GM20000 (cell line): ENCODE measurements at places on chromosomes 12 and 14.
A peak's percentile ranks its signal among the peaks of the same experiment; 100 is the strongest.

GRCh38 chr14:57392830-57393229 lies 2.4 kb downstream of the NAA30 start:
- no peak for DNase-seq

- DNase-seq, result no peak
These were observed 434.1 kb downstream of the NOVA1 start for GRCh38 chr14:26163761-26164160.

GRCh38 chr14:38238878-38239277 lies 17.0 kb downstream of the CLEC14A start:
- no peak for DNase-seq

DNA sequence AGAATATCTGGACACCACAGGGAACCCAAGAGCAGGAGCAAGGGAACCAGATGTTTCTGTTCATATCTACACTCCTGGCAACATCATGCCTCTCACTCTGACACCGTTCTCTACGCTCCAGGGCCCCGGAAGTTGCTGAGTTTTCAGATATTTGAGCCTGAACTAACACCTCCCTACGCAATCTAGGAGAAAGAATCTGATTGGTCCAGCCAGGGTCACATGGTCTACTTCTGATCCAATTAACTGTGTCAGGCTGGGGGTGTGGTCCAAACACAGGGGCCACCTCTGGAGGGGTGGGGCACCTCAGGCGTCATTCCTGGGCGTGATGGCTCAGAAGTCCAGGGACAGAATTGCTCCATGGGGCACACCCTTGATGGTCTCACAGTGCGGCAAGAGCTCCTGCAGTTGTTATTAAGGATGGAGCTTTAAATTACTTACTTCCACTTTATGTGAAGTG lies 165.5 kb downstream of the PTPN11 start:
- no peak for DNase-seq

GRCh38 chr14:22517117-22517720 lies 71.8 kb downstream of the DAD1 start:
- DNase-seq, result no peak

- DNase-seq, result no peak
These were observed 35.9 kb upstream of the MED13L start for GRCh38 chr12:116313194-116313927.

GRCh38 chr12:87953256-87953860 lies 75.8 kb downstream of the C12orf50 start:
- DNase-seq, result peak; percentile 16

GRCh38 chr12:89353823-89354611 lies 1.7 kb upstream of the DUSP6 start:
- DNase-seq, result peak; percentile 70

- no peak for DNase-seq
These were observed 13.0 kb downstream of the SLC25A3 start for GRCh38 chr12:98606359-98606988.

GRCh38 chr14:46378248-46378647 lies 273.3 kb downstream of the RPL10L start:
- DNase-seq, result no peak

- no peak for DNase-seq
These were observed 8.2 kb downstream of the PCNX1 start for GRCh38 chr14:70915415-70915814.

GRCh38 chr14:33363682-33364081 lies 425.0 kb downstream of the NPAS3 start:
- DNase-seq, result no peak

- DNase-seq, result no peak
These were observed 44.0 kb upstream of the MEG3 start for GRCh38 chr14:100781952-100782351.

DNA sequence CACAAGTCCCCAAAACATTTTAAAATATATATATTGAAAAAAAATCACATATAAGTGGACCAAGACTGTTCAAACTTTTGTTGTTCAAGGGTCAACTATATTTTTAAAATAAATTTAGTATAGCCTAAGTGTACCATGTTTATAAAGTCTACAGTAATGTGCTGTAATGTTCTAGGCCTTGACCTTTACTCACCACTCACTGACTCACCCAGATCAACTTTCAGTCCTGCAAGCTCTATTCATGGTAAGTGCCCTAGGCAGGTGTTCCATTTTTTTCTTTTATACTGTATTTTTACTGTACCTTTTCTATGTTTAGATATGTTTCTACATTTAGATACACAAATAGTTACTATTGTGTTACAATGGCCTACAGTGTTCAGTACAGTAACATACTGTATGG lies 23.4 kb upstream of the TMTC1 start:
- DNase-seq, result no peak
